ENCODE measurements at places on chromosomes 7 and 10.

GRCh38 chr7:131508754-131509486, 47.5 kb downstream of the PODXL start:
- DNase-seq, result no peak

GRCh38 chr10:33353334-33353733, 18.9 kb upstream of the NRP1 start:
- no peak for DNase-seq

GRCh38 chr10:33009244-33010131, 51.5 kb upstream of the ITGB1 start:
- DNase-seq, result no peak

GRCh38 chr7:2354939-2355704, 495 bp downstream of the EIF3B start:
- DNase-seq, result no peak

DNA sequence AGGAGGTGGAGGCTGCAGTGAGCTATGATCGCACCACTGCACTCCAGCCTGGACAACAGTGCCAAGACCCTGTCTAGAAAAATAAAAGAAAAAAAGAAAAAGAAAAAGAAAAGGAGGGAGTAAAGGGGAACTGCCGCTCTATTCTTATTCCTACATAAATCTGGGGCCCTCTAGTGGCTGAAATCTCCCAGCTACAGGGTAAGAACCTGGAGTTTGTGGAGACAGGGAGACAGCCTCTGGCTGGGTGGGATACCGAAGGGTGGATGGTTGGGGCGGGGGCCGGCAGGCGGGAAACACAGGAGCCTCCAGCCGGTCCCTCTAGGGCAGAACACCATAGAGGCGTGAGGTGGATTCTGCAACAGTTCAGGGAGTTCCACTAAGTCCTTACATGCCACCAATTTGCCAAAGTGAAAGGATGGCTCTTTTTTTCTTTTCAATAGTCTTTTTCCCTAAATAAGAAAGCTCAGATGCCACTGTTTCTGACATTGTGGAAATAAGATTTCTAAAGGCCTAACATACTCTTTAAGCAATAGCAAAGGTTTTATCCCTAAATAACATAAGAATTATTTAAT, 117.3 kb downstream of the SVIL start:
- DNase-seq, result no peak

- no peak for DNase-seq
Measured at GRCh38 chr10:1400101-1401070, 336.9 kb downstream of the ADARB2 start.

DNA sequence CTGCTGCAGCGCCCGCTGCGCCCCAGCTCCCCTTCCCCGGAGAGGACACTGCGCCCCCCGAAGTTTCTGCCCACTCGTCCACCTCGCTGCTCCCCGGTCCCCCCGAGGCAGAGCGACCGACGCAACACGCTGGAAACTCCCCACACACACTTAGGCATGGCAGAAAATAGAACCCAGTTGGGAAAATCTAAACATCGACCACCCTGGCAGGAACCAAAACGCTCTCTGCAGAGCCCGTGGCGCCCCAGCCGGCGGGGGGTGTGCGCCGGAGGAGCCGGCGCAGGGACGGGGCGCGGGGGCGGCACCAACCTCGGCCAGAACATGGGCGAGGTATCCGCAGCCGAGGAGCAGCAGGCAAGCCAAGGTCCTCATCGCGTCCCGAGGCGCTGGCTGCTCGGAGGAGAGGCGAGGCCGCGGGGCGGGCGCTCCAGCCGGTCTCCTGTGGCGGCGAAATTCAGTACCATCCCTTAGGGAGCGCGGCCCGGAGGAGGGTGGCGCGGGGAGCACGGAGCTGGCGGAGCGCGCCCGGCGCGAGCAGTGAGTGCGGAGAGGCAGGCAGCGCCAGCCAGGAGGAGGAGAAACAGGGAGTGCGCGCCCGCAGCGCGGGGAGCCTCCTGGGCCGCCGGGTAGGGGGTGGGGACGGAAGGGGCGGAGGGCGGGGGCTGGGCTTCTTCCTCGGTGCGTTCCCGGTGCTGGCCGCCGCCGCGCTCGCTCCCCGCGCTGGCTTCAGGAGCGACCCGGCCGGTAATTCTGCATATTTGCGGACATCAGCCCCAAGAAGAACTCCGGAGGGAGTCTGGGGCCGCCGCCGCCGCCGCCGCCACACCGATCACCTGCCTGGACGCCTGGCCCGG, 789 bp downstream of the PDGFA start:
- no peak for DNase-seq

- DNase-seq, result no peak
Measured at GRCh38 chr10:131708225-131708880, 192.5 kb upstream of the PPP2R2D start.

DNA sequence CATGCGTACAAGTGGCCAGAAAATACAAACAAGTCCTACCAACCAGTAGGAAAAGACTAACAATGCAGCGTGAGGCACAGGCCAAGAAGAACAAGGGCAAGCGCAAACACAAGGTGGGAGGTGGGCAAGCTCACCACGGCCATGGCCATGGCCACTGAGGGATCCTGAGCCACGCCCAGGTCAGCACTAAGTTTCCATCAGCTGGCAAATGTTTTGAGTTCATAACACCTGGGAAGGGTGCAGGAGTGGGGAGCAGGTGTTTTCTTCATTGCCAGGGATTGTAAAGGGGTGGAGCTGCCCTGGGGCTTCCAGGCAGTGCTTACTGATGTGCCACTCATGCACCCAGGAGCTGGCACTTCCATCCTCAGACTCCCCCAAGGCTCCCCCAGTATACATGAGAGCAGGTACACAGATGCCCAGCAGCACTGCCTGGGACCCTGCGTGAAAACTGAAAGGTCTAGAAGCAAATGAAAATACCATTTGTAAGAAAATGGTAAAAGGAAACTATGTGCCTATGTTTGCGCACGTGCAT, 139.2 kb upstream of the RET start:
- DNase-seq, result no peak

Measured in activated T-helper 1 cell treated with Interleukin-2 at 50 U/mL for 16 hours (primary cell).